HFFc6 (cell line): ENCODE measurements at places on chromosomes 11 and 22.

DNA sequence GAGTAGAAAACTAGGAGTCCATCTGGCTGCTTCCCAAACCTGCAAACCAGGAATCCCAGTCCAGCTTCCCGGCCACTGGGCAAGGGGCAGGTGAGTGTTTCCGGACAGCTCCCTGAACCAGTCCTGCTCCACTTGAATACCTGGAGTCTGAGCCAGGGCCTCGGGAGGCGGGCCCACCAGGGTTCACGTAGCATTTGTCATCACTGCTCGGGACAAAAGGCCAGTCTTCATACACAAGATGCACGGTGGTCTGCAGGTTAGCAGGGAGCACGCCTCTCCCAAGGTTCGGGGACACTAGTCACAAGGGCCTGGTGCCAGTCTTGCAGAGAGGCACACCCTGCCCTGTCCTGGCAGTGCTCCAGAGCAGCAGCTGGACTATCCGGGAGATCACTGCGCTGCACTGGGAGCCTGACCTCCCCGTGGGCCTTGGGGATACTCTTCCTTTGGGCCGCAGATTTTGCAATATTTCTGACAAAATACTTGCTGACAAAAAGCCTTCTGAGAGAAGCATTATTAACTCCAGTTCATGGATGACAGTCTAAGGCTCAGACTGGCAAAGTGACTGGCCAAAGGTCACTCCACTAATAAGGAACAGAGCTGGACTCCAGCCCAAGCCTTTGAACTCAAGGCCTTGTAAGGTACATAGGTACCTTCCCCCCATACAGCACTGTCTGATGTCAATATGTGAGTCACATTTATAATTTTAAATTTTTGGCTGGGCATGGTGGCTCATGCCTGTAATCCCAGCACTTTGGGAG is 25.1 kb downstream of the CD6 start:
- DNase-seq: no peak

- DNase-seq: peak; percentile 24
These were observed 838 bp upstream of the MTFP1 start for GRCh38 chr22:30424534-30425326.

DNA sequence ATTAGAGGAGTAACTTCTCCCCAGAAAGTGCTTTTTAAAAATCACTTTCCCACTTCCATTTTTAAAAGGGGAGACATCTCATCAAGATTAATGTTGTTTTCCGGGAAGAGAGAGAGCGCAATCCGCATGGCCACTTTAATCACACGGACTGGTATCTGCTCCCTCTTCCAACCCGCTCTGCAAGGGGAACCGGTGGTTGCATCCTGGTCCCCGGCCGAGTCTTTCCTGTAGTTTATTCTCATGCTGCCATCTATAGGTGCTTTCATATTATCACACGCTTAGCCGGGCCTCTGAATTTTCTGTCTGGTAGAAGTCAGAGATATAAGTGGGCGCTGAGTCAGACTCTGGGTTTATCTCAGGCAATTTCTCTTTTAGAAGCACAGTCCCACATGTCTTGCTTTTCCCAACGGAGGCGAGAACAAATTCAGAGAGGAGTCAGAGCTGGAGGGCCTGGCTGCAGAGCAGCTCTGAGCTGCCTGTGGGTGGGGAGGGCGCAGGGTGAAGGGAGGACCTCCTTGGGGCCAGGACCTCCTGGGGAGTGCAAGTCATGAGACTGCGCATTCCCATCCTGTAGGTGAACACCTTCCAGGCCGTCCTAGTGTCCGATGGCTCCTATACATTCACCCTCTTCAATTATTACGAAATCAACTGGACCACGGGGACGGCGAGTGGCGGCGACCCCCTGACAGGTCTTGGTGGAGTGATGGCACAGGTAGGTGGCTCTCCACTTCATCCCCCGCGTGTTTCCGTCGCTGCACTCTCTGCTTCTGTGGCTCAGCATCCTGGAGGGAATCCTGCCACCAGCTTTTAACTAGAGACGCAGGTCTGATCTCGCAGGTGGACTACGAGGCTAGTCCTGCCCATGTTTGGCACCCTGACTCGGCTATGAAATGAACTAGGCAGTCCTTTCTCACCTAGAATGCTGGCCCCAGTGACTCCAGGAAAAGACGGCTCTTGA is 11.7 kb downstream of the TECTA start:
- peak; percentile 76 for DNase-seq

- DNase-seq: no peak
These were observed 83.6 kb downstream of the FDX1 start for GRCh38 chr11:110513259-110513801.

- DNase-seq: no peak
These were observed 175.7 kb upstream of the PITPNB start for GRCh38 chr22:28094771-28095170.

GRCh38 chr22:36386351-36386899 is 1.3 kb downstream of the MYH9 start:
- DNase-seq: peak; percentile 40

DNA sequence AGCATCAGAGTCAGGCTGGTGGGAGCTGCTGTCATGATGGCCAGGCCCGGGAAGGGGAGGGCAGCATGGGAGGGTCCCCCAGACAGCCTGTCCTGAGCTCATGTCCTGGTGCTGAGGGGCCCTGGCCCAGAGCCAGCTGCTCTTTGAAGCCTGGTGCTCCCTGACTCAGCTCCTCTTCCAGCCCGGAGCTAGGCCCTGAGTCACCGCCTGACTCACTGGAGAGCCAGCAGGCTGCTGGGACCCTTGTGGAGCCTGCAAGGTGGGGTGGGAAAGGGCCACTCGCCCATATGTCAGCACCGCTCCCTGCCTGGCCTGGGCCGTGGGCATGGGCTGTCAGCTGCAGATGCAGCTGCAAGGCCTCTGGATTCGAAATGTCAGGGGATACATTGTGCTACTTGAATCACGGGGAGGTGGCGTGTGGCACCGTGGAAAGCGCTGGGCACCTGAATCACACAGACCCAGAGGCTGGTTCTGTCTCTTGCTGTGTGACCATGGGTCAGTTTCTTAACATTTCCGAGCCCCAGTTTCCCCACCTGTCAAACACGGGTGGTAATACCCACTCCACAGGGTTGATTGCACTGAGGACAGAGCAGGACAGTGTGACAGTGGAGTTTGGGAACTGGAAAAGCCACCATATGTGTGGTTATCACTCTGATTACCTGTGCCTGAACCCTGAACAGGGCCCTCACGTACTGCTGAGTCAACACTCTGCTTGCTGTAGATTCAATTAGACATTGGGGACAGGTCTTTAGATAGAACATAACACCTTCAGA is 4.4 kb downstream of the CACNA1I start:
- peak; percentile 86 for DNase-seq

GRCh38 chr22:46815559-46815895 is 53.1 kb downstream of the TBC1D22A start:
- DNase-seq: no peak
